ENCODE measurements at places on chromosomes 3 and 15. TPM values are rescaled to one million over a fixed set of nuclear protein-coding genes. Genes with fewer than 3 reads are reported as not detected.

Gene HDGFL3
- 69.7 TPM for total RNA-seq

Gene NANOGP8
- not detected for total RNA-seq

Gene ACY1
- 72.1 TPM for total RNA-seq

Gene FRMD5
- total RNA-seq, result 2.7 TPM

Gene NR2C2
- total RNA-seq, result 31.0 TPM

Gene ANKRD34C
- total RNA-seq, result not detected

Gene GOLGA8T
- total RNA-seq, result not detected

Gene ASB7
- 22.1 TPM for total RNA-seq

Gene LRTM1
- total RNA-seq, result not detected

Gene DOCK3
- total RNA-seq, result under 0.01 TPM

Gene PAQR9
- total RNA-seq, result not detected

Gene ALDH1L1
- 21.5 TPM for total RNA-seq

Gene EPHA3
- total RNA-seq, result 0.14 TPM

Gene B3GALNT1
- total RNA-seq, result 5.8 TPM

Gene CKMT1B
- 69.5 TPM for total RNA-seq

Gene CFAP92
- 0.36 TPM for total RNA-seq

Gene AADACL2
- total RNA-seq, result not detected

Gene BLOC1S6
- 66.6 TPM for total RNA-seq

Gene PLSCR4
- 1.9 TPM for total RNA-seq

Gene IL16
- total RNA-seq, result 0.07 TPM

Gene IREB2
- total RNA-seq, result 17.8 TPM

Gene RMDN3
- total RNA-seq, result 27.6 TPM

Gene GHSR
- not detected for total RNA-seq

Gene NEIL1
- total RNA-seq, result 10.7 TPM

Gene GRIP2
- total RNA-seq, result 0.07 TPM

Gene LRRC58
- total RNA-seq, result 35.0 TPM

Gene ZNF774
- total RNA-seq, result 8.5 TPM

Gene ATP13A5
- total RNA-seq, result not detected

Gene NPAP1
- under 0.01 TPM for total RNA-seq

Gene CHRD
- not detected for total RNA-seq

Gene CCR9
- not detected for total RNA-seq

Gene ACAD11
- total RNA-seq, result 33.2 TPM

Gene CD86
- 0.07 TPM for total RNA-seq

Gene SLITRK3
- total RNA-seq, result not detected

Gene TSPAN3
- 164 TPM for total RNA-seq

Gene WDR93
- total RNA-seq, result not detected

Gene ALS2CL
- 81.4 TPM for total RNA-seq

Gene SEC62
- total RNA-seq, result 34.5 TPM

Gene FGD5
- total RNA-seq, result under 0.01 TPM

Gene ZNF660
- 0.34 TPM for total RNA-seq

Gene RARRES1
- not detected for total RNA-seq

Gene SNX22
- total RNA-seq, result under 0.01 TPM

Gene DNAH1
- 1.9 TPM for total RNA-seq

Gene SPTSSB
- total RNA-seq, result 0.64 TPM

Gene AGBL1
- not detected for total RNA-seq

Gene MUC20
- 1.7 TPM for total RNA-seq

Gene SNRPN
- total RNA-seq, result 170 TPM

Gene GOLGA6D
- total RNA-seq, result under 0.01 TPM

Gene NR1I2
- under 0.01 TPM for total RNA-seq

Gene SPINK8
- not detected for total RNA-seq

Gene GATA2
- not detected for total RNA-seq
